Activated effector memory CD4-positive, alpha-beta T cell treated with anti-CD3 and anti-CD28 coated beads, Interleukin-2, amount 50 U/mL, for 16 hours (primary cell): ENCODE measurements at places on chromosomes 4 and X.

- DNase-seq = no peak
Measured at GRCh38 chr4:121439669-121440068, 58.9 kb upstream of the QRFPR start.

- no peak for DNase-seq
Measured at GRCh38 chr4:149784018-149784417, 31.6 kb downstream of the IQCM start.

DNA sequence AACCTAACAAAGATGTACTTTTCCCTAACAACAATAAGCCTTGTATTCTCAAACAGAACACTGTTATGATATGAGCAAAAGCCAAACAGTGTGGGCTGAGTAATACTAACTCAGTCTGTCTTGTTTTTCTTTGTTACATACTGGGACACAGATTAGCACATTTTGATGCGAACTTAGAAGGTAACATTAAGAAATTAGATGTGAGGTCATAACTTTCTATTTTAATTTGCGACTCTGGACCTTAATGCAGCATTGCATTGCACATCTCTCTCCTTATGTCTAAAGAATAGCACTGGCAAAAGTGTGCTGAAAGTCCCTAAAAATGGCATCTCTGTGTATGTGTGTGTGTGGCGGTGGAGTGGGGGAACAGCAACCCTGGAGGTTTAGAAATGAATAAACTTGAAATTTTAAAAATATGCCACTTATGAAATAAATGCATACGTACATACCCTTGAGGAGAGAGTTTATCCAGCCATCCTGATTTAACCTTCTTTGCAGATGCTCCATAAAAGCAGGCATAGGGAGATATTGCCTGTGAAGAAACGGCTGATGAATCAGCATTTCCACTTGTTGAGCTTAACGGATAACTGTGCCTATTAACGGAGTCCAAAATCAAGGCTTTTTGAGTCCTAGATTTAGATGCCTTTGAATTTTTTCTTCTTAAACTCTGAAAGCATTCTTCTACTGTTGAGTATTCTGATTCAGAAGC lies 34.2 kb downstream of the ARAP2 start:
- no peak for DNase-seq

DNA sequence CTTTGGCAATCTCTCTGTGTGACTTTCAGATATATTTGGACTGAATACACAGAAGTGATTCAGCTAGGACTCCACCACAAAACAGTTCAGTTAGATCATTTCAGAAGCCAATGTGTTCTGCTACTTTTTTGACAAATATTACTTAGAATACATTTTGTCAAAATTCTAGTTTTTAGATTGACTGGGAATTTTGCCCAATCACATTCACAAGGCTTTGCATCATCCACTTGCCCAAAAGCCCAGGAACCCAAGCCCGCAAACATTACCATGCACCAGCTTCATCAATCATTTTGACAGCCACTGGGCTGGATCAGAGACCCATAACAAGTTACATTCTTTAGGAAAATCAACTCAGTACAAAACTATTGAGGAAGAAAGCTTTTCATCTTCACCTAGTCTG lies 256.6 kb upstream of the NDST3 start:
- DNase-seq = no peak

DNA sequence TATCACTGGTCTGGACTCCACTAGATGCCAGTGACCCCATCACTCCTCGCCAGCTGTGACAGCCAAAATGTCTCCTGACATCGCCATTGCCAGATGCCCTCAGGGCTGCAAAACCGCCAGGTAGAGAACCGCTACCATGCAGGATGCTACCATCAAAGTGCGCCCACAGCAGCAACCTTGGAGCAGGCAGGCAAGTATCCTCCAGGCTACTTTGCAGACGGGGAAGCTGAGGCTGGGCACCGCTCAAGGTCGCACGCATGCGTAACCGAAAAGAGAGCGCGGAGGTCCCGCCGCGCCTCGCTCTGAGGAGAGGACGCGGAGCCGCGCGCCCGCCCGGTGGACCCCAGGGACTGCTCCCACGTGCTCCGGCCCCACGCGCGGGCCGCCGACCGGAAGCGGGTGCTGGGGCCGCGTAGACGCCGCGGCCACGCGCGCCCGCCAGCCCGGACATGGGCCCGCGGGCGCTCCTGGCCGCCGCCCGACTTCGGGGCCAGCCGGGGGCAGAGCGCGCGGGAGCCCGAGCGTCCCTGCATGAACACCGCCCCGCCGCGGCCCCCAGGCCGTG lies at the start of gene STS:
Gene STS (plus strand): TSS at position 300 of the 565 bp plus-strand sequence. CDS start 105,488 bp downstream, outside the sequence.
- DNase-seq = peak; percentile 77

DNA sequence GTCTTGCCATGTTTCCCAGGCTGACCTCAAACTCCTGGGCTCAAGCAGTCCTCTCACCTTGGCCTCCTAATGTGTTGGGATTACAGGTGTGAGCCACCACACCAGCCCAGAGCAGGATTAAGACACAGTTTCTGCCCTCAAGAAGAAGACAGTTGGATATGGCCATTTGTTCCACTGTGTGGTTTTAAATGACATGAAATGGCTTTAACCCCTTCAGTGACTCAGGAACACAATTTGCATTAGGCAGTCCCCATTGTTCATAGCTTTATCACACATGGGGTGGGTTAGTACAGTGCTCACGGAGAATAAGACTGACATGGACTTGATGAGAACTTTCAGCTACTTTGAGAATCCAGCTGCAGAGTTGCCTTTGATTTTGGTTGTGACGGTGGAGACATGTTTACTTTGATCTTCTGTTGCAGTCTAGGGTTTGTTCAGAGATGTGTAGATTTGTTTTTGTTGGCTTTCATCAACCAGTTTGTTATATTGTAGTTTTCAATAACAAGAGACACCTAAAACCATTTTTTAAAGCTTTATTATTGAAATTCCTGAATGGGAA lies 60.3 kb downstream of the ARX start:
- DNase-seq = no peak

GRCh38 chrX:101419489-101419888 lies 11.5 kb downstream of the HNRNPH2 start:
- DNase-seq = no peak

GRCh38 chr4:109676886-109677285 lies 26.4 kb downstream of the CASP6 start:
- DNase-seq = no peak

- peak; percentile 63 for DNase-seq
Measured at GRCh38 chr4:42865572-42866189, 26.8 kb upstream of the GRXCR1 start.

- no peak for DNase-seq
Measured at GRCh38 chrX:118718737-118719136, 8.7 kb upstream of the IL13RA1 start.

- DNase-seq = no peak
Measured at GRCh38 chrX:72141372-72142004, 9.8 kb upstream of the RTL5 start.

GRCh38 chr4:112637552-112637866 lies 566 bp downstream of the LARP7 start:
- DNase-seq = no peak

DNA sequence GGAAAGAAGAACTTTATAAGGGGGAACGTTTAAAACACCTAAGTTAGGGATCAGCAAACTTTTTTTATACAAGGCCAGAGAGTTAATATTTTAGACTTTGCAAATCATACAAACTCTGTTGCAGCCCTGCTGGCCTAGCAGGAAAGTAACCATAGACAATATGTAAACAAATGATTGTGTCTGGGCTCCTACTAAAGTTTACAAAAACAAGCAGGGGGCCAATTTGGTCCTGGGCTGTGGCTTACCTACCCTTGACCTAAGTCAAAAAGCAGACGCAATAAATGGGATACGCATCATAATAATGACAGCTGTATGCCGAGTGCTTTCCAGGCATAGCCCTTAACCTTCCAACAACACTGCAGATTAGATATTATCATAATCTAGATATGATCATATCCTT lies 4.9 kb downstream of the TASL start:
- no peak for DNase-seq

GRCh38 chrX:118847676-118848075 lies 24.1 kb downstream of the ZCCHC12 start:
- DNase-seq = no peak
